Stomach (tissue), 19 donors: ENCODE measurements at places on chromosomes 11 and 22. TPM values are rescaled to one million over a fixed set of nuclear protein-coding genes. Genes with fewer than 3 reads are reported as not detected.

DNA sequence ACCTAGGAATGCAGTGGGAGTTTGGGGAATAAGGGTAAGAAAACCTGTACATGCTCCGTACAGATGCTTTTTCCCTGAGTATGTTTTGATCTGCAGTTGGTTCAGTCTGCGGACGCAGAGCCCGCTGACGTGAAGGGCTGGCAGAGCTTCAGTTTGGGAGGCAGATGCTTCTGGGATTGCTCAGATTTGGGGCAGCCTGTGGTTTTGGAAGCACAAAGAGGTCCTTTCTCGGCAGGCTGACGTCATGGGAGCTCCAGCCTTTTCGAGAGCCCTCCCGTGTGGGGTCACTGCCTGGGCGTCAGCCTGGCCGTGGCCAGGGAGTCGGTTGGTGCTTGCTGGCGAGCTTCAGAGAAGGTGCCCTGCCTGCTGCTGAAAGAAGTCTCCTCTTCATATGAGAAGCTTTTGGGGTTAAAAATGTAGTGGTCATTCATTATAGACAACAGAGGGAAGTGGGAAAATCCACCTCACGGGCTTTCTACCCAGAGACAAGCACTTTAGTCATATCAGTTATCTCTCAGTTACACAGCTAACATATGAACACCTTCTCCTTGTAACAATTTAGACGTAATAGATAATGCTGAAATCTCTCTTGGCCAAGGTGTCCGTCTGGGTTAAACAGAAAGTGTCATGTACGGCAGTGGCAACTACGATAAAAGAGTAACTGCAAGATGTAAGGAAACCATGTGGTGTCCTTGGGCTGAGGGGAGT, 26.8 kb downstream of the TPCN2 start:
- peak; percentile 77 for DNase-seq

DNA sequence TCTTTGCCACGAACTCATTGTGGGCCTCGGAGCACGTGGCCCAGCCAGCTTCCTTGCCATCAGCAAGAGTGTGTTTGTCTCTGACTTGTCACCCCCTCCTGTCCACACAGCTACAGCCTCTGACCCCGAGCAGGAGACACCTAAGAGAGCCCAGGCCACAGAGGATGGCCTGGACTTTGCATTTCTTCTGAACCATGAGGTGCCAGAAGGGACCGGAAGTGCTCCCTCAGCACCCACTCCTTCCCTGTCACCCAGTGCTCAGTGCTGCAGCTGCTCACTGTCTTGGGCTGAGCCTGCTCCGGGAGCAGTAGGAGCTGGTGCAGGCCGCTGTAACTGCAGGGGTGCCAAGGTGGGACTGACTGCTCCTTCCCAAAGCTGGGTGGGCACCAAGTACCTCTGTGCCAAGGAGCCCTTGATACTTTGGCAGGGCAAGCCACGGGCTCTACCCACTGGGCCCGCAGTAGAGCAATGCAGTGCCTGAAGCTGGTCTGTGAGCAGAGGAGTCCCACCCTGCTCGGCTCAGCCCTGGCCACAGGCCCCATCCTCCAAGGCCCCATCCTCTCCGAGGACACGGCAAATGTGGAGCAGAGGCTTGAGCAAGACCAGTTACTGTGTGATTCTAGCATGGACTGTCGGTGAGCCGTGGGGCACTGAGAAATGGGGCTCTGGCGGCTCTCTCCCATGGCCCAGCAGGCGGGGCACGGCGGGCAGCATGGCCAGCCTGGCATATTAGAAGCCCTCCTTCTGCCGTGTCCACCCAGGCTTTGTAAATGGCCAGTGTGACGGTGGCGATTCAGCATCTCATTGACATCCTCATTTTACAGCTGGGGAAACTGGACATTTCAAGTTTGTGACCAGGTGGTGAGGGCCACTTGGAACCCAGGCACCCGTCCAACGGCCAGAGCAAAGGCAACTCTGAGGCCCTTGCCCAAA, 6.3 kb downstream of the GRK2 start:
- no peak for DNase-seq

DNA sequence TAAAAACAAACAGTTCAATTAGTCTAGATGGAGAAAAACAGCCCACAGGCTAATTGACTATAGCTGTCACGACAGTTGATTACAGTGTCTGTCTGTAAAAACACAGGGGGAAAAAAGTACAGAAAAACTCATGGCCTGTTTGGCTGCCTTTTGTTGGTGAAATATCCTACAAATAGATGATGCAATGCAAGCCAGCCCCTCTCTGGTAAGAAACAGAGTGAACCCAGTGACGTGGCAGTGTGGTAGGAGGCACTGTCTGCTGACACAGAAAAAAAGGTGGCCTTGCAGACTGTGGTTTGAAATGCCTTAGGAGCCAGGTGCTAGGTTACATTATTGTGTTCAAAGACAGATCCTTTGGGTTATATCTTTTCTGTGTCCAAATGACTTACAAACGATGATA, 431.4 kb upstream of the CCDC90B start:
- no peak for DNase-seq

DNA sequence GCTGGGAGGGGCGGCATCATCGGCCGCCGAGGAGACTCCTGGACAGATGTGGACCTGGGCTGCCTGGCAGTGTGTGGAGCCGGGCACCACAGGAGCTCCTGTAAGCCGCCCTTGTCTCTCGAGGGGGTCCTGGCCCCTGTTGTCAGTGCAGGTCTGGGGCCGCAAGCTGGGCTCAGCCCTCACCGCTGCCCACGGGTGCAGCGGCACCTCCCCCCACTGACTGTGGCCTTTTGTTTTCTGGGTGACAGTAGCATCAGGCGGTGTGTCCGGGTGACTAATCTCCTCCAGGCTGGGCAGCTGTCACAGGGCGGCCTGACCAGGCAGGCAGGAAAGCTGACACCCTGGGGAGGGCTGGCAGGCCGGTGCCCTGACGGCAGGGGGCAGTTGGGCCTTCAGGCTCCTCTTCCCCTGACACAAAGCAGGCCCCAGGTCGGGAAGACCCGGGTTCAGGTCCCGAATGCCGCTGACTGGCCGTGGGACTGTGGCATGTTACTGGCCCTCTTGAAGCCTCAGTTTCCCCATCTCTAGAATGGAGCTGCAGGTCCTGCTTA, 16.3 kb downstream of the DGKZ start:
- DNase-seq, result no peak

DNA sequence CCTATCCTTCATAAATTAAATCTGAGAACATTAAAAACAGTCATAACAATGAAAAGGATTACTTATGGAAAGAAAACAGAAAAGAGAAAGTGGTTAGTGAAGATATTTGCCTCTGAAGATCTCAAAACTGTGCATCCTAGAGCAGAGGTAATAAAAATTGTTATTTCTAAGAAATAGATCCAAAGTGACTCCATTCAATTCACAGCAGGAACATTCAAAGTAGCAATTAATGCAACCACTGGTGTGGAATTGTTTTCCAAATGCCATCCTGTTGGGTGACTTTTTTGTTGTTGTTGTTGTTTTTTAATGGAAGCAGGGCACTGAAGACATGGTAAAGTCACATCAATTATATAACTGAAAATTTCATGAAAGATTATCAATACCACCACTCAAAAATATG, 1139.5 kb upstream of the CCDC90B start:
- DNase-seq, result no peak

- no peak for DNase-seq
Measured at GRCh38 chr11:134543241-134543640, 131.2 kb upstream of the B3GAT1 start.

DNA sequence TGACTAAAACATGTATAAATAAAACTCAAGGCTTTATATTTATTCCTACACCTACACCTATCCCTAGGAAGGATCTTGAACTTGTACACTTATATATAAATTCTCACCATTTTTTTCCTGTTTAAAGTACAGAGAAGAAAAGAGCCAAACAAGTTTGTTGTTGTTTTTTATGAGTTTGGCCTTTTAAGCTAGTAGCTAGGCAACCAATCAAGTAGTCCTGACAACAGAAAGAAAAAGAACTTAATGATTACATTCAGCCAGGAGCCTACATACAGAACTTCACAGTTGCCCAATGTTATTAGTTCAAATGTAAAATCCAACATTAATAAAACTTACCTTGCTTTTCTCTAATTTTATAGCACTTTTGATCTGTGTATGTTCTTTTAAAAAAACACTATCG, 316.2 kb downstream of the SOX6 start:
- DNase-seq, result no peak

- DNase-seq, result no peak
Measured at GRCh38 chr11:133982876-133983275, 26.1 kb upstream of the IGSF9B start.

DNA sequence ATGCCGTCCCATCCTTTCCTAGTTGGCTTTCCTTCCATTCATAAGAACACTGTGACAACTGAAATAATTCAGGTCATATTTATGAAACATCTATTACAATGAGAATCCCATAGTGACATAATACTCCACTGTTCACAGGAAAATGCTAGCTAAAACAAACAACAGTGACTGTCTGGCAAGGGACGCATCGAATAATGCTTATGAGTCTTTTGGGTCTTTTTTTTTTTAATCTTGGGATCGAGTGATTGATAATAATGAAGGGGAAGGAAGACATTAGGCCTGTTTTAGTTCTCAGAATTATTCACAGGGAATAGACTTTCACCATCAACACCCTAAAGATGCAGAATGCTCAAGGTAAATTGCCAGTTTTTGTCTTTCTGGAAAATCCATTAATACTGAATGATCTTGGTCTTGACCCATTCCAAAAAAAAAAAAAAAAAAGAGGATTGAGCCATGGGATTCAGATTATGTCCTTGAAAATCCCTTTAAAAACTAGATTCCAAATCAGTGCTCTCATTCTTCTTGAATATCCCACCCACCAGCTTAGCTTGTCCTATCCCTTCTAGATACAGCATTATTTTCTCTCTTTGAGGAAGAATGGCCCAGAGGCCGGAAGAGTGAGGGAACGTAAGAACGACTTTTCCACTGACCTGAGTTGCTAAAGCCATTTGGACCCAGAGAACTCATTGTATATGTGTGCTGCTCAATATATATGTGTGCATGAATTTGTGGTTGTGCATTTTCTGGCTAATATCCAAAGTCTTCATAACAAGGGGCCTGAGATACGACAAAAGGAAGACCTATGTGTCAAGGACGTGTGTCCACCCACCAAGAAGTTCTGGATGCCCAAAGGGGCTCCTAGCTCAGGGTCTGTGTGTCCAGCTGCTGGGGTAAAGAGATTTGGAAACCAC, 35.2 kb upstream of the CREB3L1 start:
- no peak for DNase-seq

DNA sequence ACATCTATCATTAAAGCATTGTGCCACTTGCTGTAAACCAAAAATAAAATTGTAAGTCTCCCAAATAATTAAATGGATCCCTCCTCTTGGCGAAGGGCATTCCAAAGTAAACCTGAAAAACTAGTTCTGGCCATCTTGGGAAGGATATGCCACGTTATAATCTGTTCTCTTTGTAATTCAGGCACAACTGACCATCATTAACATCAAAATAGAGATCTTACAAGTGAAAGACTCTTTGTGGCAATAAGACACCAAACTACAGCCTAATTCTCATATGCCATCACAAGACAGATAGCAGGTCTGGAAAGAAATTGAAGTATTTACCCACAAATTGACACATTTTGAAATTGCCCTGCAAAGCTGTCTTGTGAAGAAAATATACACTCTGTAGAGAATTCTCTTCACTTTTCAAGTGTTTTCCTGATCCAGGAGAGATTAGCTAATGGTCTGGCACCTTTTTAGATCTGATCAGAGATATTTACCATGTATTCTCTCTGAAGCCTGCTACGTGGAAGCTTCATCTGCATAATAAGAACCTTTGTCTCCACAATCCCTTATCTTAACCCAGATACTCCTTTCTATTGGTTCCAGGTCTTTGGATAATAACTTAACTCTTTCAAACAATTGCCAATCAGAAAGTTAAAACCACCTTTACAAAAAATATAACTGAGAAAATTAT, 630.4 kb upstream of the CCDC179 start:
- no peak for DNase-seq

- DNase-seq, result peak; percentile 67
Measured at GRCh38 chr11:45079943-45080719, 66.3 kb upstream of the PRDM11 start.

DNA sequence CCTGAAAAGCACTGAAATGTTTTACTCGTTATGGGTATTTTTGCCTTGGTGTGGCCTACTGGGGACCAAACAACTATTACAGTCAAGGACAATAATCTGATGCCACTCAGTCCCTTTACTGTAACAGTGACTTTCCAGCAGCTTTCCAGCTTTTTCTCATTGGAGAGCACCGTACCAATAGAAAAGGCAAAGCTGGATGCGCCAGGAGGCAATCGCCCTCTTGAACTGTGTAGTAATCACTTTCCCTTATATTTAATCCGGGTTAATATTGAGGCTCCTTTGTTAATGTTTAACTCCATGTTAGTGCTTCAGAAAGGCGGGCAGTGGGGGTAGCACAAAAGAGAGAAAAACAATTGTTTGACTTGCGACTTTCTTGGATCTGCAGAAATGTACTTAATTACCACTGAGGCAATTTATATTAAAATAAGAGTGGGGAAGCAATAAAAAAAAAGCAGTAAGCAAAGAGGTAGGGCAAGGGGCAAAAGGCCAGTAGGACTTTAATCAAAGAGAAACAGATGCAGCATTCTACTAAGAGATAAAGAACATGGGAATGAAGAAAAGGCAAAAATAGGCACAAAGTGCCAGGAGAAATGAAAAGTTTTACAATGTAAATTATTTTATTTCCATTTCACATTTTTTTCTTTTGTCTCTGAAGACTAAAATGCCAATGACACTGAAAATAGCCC, 81.6 kb downstream of the LRRC4C start:
- DNase-seq, result no peak

GRCh38 chr22:29109822-29110221, 37.0 kb downstream of the KREMEN1 start:
- DNase-seq, result no peak

DNA sequence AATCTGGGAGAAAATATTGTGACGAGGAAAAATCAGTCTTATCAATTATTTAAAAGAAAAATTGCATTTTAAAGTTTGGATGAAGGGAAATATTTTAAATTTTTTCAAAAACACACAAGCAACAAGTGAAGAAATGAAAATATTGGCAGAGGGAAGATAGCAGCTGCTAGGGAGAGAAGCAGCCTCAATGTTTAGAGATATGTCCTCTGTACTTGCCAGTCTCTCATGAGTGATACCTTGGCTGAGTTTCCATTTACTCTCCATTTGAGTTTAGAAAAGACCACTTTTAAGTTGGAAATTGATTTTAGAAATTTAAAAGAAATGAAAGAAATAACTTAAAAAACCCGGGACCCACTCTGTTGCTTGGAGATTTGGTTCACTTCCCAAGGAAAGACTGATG, 88.6 kb upstream of the DBX1 start:
- DNase-seq, result no peak

GRCh38 chr11:79244241-79244772, 196.5 kb downstream of the TENM4 start:
- DNase-seq, result no peak

DNA sequence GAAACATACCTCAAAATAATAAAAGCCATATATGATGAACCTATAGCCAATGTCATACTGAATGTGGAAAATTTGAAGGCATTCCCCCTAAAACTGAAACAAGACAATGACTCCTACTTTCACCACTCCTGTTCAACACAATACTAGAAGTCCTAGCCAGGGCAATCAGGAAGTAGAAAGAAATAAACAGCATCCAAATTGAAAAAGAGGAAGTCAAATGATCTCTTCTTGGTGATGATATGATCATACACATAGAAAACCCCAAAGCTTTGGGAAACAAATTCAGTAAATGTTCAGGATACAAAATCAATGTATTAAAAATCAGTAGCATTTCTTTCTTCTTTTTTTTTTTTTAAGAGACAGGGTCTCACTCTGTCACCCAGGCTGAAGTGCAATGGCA, 109.9 kb downstream of the DLG2 start:
- DNase-seq, result no peak

Gene PKNOX2
- 1.3 TPM for total RNA-seq

Gene OR4D6
- total RNA-seq, result not detected

Gene GLB1L3
- total RNA-seq, result not detected

Gene PANX3
- not detected for total RNA-seq

Gene SLC22A9
- not detected for total RNA-seq

Gene ELF5
- not detected for total RNA-seq
